Midbrain (tissue), 1 donor: ENCODE measurements at places on chromosomes 12 and 14.

GRCh38 chr12:66252771-66253170 is 49.5 kb upstream of the HELB start:
- DNase-seq = no peak

- DNase-seq = no peak
Measured at GRCh38 chr14:61696753-61697318, 1.5 kb downstream of the HIF1A start.

DNA sequence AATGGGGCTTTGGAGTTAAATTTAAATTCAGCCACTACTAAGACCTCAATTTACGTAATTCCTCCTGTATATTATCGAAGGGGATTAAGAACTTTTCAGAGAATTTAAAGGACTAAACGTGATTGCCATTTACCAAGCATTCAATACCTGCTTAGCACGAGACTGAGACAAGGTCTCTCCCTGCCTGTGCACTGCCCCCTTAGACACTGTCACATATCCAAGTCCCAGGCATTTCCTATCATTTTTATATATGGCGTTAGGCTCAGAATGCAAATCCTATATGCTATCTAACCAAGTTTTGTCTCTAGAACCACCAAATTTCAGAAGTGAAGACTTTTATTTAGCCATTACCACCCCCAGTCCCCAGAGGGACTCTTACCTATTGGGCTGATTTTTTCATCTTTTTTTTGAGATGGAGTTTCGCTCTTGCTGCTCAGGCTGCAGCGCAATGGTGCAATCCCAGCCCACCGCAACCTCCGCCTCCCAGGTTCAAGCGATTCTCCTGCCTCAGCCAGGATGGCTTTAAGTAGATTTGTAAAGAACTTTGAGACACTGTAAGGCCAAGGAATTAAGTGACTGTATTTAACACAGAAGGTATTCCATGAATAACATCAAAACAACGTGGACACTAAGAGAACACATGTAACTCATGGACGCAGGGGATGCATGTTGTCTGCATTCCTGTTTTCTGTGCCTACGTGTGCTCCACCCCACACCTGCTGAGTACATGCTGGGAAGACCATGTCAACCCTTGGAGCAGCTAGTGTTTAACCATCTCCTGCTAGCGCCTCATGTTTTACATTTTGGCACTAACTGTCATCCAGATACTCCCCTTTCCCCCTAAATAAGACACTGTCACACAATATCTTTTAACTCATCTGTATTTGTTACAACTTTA is 6.4 kb downstream of the HSP90AA1 start:
- no peak for DNase-seq

DNA sequence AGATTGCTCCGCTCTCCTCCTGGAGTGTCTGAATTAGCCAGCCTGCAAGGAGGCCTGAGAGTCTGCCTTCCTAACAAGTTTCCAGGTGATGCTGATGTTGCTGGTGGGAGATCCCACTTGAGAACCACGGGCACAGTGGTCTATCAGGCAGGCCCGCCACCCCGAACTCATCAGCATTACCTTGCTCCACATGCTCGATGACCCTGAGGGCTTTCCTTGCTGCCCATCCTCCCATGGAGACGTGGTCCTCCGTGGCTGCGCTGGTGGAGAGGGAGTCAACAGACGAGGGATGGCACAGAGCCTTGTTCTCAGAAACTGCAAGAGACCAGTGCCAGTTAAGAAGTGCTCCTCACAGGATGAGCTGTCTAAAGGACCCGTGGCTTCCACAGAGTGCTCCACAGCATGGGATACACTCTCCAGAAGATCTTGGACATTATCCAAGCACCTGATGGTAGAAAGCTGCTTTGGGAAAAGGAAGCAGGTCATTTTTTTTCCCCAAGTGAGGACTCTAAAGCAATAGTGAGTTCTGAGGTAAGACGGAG is 18.3 kb downstream of the HAL start:
- DNase-seq = no peak

GRCh38 chr12:65994318-65994717 is 136.2 kb downstream of the LLPH start:
- DNase-seq = no peak

DNA sequence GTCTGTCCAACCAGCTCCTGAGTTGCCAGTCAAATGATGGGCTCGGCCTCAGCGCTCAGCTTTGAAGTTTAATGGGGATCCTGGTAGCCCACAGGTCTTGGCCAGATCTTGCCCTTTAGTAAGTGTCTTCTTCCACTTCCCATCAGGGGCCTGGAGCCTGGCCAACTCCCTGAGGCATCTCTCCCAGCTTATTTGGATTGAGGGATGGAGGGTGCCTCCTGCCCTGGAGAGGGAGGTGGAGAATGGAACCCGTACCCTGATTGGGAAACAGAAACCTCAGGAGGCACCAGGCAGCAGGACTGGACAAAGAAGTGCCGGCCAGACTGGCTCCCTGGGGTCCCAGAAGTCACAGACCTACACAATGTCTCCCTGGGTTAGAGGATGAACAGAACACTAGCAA is 40.5 kb upstream of the LTBP2 start:
- DNase-seq = no peak

DNA sequence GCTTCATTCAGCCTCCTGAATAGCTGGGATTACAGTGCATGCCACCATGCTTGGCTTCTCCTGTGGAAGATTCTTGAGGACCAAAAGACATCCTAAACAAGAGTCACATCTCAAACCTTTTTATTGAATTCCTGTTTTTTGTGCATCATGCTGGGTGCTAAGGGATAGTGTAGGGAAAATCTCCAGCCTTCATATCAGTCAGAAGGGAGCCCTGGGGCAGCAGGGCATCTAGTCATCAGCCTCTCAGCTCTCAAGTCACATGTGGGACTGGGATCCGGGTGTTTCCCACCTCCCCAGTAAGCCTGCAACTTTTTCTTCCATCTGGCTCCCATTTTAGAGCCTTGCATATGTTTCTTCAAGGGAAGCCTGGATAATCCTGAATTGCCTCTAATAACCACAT is 25.1 kb upstream of the OASL start:
- DNase-seq = no peak

- DNase-seq = no peak
Measured at GRCh38 chr14:56310643-56311042, 192.4 kb downstream of the PELI2 start.

GRCh38 chr12:111457577-111457976 is 51.9 kb downstream of the SH2B3 start:
- DNase-seq = no peak

DNA sequence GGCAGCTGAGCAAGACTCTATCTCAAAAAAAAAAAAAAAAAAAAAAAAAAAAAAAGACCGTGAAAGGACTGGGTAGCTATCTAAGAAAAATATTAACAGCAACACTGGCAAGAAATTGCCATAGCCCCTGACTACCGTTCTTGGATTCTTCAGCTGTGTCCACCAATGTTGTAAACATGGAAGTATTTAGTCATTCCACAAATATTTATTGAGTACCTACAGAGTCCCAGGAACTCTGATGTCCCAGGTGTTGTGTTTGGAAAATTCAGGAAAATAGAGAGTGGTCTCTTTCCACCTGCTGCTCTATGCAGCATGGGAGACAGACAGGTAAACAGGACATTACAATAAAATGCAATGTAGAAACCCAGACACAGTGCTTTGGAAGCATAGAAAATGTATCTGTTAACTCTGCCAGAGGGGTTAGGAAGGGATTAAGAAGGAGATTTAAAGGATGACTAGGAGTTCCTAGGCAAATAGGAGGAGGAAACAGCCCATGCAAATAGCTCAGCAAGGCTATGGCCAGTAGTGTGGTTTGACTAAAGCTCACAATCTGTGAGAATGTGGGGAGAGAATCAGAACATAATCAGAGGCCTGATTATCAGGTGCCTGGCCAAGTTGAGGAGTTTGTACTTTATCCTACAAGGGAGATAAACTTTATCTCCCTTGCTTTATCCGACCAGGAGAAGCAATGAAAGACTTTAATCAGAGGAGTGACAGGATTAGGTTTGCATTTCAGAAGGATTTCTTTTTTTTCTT is 2.1 kb upstream of the DLST start:
- no peak for DNase-seq

DNA sequence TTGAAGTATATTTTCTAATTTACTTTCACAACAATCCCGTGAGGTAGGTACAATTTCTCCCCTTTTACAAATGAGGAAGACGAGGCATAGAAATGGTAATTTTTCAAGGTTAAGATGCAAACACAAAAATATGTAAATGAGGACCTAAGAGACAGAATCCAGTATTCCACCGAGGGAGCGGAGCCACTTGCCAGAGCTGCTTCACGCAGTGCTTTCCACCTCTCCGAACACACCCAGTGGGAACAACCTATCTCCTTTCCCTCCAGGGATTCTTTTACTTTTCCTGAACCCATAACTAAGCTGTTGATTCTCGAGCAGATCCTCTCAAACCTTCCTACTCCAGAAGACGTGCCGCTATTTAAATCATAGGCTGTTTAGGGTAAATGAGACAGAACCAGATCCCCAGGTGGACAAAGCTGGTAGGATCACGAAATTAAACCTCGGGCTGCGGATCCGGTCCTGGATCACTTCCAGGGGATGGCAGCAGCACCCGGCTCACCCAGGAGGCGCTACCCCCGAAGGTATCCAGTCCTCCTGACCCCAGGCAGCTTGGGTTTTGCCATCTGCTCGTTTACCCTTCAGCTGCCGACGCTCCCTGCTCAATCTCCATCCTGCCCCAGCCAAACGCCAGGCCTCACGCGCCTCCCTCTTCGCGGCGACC is 1.5 kb downstream of the DDHD1 start:
- peak; percentile 35 for DNase-seq

DNA sequence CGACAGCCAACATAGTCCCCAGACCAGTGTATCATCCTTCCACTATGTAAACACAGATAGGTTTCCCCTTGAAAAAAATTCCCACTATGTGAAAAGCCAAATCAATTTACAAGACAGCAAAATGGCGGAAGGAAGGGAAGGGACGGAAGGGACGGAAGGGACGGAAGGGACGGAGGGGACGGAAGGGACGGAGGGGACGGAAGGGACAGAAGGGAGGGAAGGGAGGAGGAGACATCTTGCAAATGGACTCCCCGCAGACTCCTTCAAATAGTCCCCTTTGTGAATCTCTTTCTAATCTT is 75.3 kb downstream of the NINJ2 start:
- no peak for DNase-seq

GRCh38 chr14:34874386-34875030 is 652 bp downstream of the BAZ1A start:
- DNase-seq = peak; percentile 68

DNA sequence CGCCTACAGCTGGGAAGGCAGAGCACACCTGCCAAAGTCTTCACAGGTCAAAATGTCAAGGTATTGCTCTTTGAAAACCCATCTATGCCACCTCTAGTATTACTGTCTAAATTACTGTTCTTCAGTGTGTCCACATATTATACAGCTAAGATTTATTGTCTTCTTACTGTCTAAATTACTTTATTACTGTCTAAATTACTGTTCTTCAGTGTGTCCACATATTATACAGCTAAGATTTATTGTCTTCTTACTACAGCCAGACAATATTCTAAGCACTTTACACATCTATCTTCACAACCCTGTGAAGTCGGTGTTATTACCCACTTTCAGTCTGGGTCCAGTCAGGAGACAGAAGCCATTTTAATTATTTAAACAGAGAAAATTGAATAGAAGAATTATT is 173.9 kb downstream of the MYRFL start:
- DNase-seq = no peak

DNA sequence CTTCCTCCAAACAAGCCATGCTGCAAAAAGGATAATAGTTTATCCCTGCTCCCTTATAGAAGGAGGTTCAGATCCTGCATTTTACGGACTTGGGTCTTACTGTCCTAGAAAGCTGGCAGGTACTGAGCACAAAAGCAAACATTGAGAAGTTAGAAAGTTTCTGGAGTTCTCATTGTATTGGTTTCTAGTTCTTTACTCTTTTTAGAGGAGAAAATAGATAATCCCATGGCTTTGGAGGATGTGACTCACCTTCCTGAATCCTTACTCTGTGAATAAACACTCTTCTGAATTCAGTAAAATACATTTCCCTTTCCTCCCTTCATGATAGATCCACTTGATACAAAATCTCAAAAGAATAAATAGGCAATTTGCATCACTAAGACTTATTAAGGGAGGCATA is 188.9 kb downstream of the NPAS3 start:
- DNase-seq = no peak

DNA sequence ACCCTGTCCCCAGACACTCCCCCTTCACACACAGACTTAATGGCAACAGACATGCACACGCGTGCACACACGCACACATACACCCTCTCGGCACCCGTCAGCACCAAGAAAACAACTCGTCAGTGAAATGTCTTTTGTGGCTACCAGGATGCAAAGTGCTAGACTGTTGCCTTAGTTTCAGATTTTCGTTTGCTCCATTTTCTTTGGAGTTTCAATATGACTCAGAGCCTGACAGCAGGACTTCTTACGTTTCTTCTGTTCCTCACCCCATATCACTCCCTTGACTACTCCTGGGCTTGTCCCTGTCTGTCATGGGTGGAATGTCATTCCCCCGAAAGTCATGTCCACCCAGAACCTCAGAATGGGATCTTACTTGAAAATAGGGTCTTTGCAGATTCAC is 182.9 kb downstream of the GLT1D1 start:
- DNase-seq = no peak

- no peak for DNase-seq
Measured at GRCh38 chr14:27078191-27078590, 480.4 kb upstream of the NOVA1 start.

- DNase-seq = no peak
Measured at GRCh38 chr14:64685371-64686281, 18.6 kb upstream of the PLEKHG3 start.

DNA sequence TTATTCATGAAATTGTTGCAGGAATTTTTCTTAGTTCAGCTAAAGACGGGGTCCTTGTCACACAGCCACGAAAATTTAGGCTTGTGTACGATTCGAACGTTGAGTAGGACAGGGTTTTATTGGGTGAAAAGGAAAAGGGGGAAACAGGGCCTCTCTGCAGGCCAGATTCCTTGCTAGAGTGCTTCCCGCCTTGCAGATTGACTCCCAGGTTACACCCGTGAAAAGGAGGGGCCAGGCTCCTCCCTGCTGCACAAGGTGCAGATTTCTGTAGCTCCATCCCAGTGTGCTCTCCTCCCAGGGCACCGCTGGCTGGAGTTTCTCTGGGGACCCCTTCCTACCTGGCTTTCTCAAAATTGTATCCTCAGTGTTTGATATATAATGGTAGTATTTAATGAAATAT is 221.5 kb downstream of the ERC1 start:
- no peak for DNase-seq

GRCh38 chr12:76944892-76945291 is 66.1 kb upstream of the CSRP2 start:
- no peak for DNase-seq

DNA sequence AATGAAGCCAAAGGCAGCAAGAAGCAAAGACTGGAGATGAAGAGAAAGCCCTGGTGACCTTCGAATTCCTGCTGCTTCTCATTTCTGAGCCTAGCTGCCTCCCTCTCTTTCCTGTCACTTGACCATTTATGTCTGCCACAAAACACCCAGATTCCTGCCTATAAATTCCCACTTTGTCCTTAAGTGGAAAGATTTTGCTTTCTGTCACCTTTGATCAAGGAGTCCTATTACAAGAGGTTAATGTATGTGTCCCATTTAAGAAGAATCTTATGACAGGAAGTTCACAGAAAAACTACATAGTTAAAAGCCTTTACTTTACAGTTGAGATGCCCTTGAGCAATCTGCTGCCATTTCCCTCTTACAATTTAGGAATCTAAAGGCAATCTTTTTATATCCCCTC is 155.7 kb downstream of the GALC start:
- DNase-seq = no peak
